ENCODE measurements at places on chromosomes 5 and 9. TPM values are rescaled to one million over a fixed set of nuclear protein-coding genes. Genes with fewer than 3 reads are reported as not detected.

GRCh38 chr5:893711-894110, 1.0 kb downstream of the TRIP13 start:
- no peaks in the 10 kb centered on the region for H3K27me3 ChIP-seq
- H3K27ac ChIP-seq: no peak overlapping the region
- DNase-seq: no peak
- peak overlapping the region; percentile 93 for H3K4me3 ChIP-seq
- H3K4me1 ChIP-seq: peaks cover 25% of the 10 kb centered on the region

DNA sequence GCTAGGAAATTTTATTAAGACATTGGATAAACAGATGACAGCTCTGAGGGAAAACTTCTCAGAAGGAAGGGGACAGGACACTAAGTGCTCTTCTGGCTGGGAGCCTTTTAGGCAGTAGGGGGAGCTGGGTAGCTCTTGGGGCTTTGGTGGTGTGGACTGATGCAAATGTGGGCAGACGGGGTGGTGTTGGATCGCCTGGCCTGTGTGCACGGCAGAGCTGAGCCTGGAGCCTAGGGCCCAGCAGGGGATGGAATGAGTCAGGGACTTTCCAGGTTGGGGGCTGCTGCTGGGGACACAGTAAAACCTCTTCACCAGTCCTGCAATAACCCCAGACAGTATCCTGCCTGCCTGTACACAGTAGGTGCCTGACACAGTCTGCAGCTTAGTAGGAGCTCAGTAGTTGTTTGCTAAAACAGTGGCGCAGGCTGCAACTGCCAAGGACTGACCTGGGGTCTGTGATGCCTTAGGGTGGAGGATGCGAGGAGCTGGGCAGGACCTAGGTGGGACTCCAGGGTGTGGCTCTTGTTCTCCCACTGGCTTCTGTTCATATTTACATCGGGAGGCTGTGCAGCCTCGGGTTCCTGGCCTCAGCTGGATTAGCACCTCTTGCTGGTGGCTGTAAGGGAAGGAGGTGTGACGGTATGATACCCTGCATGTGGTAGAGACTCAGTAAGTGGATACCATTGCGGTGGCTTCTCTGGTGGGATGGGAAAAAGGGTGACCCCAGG, 83.8 kb downstream of the DAB2IP start:
- H3K4me3 ChIP-seq: peak overlapping the region; percentile 55
- no peak for DNase-seq
- peak overlapping the region; percentile 92 for H3K27ac ChIP-seq
- no peaks in the 10 kb centered on the region for H3K27me3 ChIP-seq

GRCh38 chr9:128341435-128341849, 1.1 kb downstream of the SLC27A4 start:
- DNase-seq: no peak
- H3K4me1 ChIP-seq: peaks cover 21% of the 10 kb centered on the region

ADAMTS12 gene
- 2.3 TPM for total RNA-seq

- DNase-seq: no peak
- H3K27me3 ChIP-seq: no peaks in the 10 kb centered on the region
- no peak overlapping the region for H3K4me3 ChIP-seq
Measured at GRCh38 chr5:78627766-78628165, 20.8 kb downstream of the LHFPL2 start.

TAF11L5 gene
- not detected for total RNA-seq

GRCh38 chr9:127264462-127265219, at the start of gene GARNL3:
Gene GARNL3 (plus strand): TSS chr9:127264774. CDS start chr9:127264878, 104 bp downstream.
- DNase-seq: no peak
- no peak within 1 kb of the TSS for H3K27ac ChIP-seq
- H3K4me1 ChIP-seq: peaks cover 27% of the 10 kb centered on the region

GRCh38 chr5:88594441-88594840, 288.5 kb downstream of the MEF2C start:
- no peaks in the 10 kb centered on the region for H3K36me3 ChIP-seq
- no peaks in the 10 kb centered on the region for H3K4me1 ChIP-seq
- H3K4me3 ChIP-seq: no peak overlapping the region
- no peak for DNase-seq
- H3K27ac ChIP-seq: no peak overlapping the region
- no peaks in the 10 kb centered on the region for H3K27me3 ChIP-seq

GRCh38 chr5:143373076-143373475, 30.4 kb downstream of the NR3C1 start:
- peaks cover 78% of the 10 kb centered on the region for H3K4me1 ChIP-seq
- H3K27me3 ChIP-seq: no peaks in the 10 kb centered on the region
- no peaks in the 10 kb centered on the region for H3K36me3 ChIP-seq
- H3K4me3 ChIP-seq: no peak overlapping the region
- DNase-seq: no peak

DNA sequence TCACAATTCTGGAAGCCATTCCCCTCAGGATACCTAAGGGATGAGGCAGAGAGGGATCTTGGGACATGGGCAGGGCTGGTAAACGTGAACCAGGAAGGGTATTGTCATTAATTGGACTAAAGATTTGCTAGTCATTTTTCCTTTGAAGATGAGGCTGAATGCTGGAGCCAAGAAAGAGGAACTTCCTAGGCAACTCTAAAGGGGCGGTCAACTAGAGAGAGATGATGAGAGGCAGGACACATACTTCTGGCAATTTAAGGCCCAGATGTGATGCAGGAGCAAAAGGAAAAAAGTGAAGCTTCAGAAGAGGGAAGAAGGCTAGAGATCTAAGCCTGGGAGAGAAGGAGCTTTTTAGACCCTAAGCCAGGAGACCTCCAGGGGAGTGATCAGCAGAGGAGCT, 5.6 kb downstream of the GBA2 start:
- H3K36me3 ChIP-seq: peaks cover 68% of the 10 kb centered on the region
- no peak overlapping the region for H3K4me3 ChIP-seq
- DNase-seq: no peak
- H3K27ac ChIP-seq: peak overlapping the region; percentile 58
- H3K4me1 ChIP-seq: peaks cover 58% of the 10 kb centered on the region

Data from esophagus muscularis mucosa (tissue), 4 donors.